ENCODE measurements at places on chromosomes 2 and 18.

DNA sequence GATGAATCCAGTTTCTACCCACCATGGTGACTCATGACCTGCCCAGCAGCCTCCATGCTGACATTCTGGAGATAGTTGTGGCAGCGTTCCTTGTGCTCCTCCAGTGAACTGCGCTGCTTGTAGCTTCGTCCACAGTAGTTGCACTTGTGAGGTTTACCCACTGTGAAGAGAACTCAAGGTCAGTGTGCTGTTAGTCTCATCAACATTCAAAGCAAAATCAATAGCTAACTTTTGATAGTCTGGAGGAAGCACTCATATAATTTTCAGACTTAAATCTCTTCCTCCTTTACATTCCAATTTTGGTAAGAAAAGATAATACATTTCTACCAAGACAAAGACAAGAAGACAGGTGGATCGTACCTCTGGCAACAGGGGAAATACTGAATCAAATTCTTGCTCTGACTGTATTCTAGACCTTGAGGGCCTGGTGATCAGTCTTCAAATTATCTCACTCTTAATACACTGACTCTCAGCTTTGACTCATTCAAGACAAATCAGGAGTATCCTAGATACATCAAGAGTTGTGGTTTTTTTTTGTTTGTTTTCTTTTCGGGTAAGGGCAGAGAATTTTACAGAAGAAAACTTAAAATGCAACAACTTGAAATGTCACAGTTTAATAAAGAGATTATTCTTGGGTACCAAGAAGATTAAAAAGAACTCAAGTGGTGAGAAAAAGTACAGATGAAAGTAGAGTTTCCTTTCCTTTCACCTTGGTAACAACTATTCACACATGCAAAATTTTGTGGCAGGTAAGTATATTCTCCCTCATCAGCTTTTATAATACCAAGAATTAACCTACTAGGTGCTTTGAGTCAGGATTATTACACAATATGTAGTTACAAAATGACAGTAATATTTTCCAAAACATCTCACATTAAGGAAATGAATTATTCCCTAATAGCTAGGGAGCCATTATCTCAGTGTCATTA lies 129.2 kb downstream of the IKZF2 start:
- DNase-seq = no peak

GRCh38 chr2:36336321-36336720 lies 19.3 kb upstream of the CRIM1 start:
- DNase-seq = no peak

GRCh38 chr2:215454519-215455246 lies 18.8 kb upstream of the FN1 start:
- DNase-seq = no peak

GRCh38 chr2:239550357-239550756 lies 149.5 kb upstream of the HDAC4 start:
- DNase-seq = no peak

- no peak for DNase-seq
Measured at GRCh38 chr2:214019229-214019972, 391.5 kb upstream of the VWC2L start.

- no peak for DNase-seq
Measured at GRCh38 chr18:49071317-49071716, 120.6 kb upstream of the SMAD7 start.

DNA sequence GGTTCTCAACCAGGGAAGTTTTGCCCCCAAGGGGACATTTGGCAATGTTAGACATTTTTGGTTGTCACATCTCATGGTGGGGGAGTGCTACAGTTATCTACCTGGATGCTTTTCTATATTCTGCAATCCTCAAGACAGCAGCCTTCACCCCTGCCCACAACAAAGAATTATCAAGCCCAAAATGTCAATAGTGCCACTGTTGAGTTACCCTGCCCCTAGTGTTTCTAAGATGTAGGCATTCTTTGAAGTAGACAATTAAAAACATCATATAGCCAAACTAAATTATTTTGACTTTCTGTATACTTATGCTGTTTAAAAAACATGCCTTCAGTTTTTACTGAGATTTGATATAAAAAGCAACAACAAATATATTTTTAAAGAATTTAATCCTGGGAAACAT lies 48.0 kb downstream of the ABI2 start:
- DNase-seq = no peak

- no peak for DNase-seq
Measured at GRCh38 chr2:25387876-25388449, 46.2 kb upstream of the DNMT3A start.

DNA sequence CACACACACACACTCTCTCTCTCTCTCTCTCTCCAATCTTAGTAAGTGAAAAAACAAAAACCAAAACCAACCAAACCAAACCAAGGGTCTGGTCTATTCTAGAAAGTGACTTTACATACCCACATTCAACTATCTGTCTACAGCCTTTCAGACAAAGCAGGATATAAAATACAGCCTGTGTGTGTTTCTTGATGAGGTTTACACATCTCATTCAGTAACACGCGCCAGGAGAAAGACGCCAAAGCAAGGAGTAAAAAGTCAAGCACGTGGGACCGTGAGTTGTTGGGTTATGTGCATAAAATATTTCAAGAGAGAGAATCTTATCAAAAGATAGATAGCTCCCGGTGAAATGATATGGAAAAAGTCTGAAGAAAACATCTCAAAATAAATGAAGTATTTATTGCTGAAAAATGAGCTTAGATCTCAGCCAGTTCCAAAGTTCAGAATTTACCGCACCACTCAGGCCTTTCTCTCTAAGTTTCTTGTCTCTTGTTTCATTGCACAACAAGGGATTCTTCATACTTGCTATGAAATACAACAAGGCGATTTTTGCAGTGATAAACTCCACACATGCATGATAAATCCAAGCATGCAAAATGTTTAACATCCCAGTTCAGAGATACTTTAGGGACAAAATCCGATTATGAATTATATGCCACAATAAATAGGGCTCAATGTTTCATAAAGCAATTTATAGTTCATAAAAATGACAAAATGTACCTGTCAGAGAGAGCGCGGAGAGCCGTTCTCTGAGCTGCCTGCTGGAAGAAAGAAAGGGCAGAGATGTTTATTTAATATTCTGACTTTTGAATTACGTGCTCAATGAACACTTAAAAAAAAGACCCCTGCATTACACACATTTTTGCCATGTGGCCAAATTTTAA lies 159.3 kb upstream of the REV1 start:
- DNase-seq = no peak

- DNase-seq = peak; percentile 17
Measured at GRCh38 chr18:35143622-35144596, 96.9 kb upstream of the ZNF397 start.

- no peak for DNase-seq
Measured at GRCh38 chr18:34397286-34397896, 172.7 kb upstream of the NOL4 start.
